CD4-positive, alpha-beta memory T cell (primary cell): ENCODE measurements at places on chromosomes 2 and 18.

DNA sequence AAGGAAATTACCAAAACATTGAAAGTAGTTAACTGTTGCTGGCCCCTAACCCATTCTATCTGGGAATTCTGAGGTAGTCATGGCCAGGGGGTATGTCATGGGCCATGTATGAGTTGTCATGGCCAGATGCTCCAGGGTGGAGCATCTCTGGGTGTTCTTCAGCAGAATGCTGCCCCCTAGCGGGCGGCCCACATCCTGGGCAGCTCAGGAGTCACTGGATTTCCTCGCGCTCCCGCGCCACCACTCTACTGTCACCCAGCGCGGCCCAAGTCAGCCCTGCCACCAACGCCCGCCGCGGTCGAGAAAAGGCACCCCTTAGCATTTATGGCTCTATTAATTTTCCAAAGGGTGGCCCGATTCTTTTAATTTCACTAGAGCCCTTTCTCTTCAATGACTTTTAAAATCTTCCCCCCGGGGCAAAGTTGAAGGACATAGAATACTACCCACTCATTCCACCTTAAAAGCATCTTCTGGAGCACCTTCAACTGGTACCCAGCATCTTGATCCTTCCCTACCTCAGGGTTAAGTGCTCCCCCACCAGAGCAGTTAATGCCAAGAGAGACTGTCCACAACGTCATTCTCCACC lies 41.6 kb downstream of the PKDCC start:
- DNase-seq, result peak; percentile 65

GRCh38 chr18:52367953-52368742 lies 28.2 kb downstream of the DCC start:
- no peak for DNase-seq

- DNase-seq, result no peak
Observed at GRCh38 chr2:134143568-134143967, 110.3 kb upstream of the MGAT5 start.

- DNase-seq, result peak; percentile 45
Observed at GRCh38 chr2:148568597-148568996, 76.0 kb upstream of the EPC2 start.

GRCh38 chr2:175007510-175007909 lies 2.3 kb upstream of the CHN1 start:
- DNase-seq, result no peak

DNA sequence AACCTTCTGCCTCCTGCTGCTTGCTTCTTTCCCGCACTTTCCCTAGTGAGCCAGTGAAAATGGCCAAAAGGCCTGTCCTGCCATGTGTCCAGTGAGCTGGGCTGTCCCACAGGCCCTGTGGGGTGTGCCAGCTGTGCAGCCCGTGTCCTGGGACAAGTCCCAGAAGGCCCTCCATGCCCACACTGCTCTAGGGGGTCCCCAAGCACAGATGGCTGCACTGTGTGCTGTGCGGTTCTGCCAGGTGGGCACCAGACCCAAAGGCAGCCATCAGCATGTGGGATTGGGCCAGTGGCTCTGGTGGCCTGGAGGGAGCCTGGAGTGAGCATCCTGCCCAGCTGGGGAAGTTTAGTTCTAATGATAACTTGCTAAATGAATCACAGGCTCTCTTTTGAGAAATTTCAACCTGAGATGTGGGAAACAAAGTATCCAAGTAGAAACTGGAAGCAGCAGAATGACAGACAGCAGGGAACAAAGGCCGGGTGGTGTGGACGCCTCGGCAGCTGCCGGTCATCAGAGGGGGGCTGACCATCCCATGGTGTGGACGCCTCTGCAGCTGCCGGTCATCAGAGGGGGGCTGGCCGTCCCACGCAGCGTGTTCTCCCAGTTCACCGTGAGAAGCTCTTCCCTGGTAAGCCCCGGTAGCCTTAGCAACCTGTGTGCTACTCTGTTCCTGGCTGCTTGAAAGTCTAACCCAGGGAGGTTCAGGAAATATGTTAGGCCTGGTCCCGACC lies 9.9 kb upstream of the CNDP2 start:
- no peak for DNase-seq
